ENCODE measurements at places on chromosomes 11 and 22. TPM values are rescaled to one million over a fixed set of nuclear protein-coding genes. Genes with fewer than 3 reads are reported as not detected.

CREB3L1 gene
- 2.0 TPM for total RNA-seq

DNA sequence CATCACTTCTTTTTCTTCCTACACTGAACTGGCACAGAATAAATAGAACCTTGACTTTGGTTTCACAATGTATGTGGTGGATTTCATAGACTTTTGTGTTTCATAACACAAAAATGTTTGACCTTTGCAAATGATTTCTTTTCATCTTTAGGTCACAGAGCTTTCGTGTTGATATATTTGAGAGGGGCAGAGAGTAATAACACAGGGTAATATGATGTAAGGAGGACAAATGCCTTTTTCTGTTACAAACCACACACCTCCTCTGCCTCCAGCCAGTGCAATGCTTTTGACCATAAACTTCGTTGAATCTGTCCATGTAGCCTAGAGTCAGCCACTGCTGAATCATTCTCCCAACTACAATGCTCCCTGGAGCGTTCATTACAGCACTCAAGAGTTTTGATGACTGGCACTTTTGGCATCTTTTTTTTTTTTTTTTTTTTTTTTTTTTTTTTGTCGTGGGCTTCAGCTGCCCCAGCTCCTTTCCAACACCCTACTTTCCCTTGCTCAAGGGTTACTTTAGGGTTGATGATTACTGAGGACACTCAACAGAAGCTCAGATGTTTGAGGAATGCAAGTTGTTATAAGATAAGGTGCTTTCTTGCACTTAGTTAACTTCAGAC is 11.4 kb upstream of the CAT start:
- no peaks in the 10 kb centered on the region for H3K27me3 ChIP-seq
- H3K4me3 ChIP-seq: no peak overlapping the region
- H3K27ac ChIP-seq: no peak overlapping the region
- no peak for DNase-seq
- no peaks in the 10 kb centered on the region for H3K36me3 ChIP-seq

GRCh38 chr11:123564221-123564620 is 90.2 kb downstream of the SCN3B start:
- DNase-seq: no peak
- no peaks in the 10 kb centered on the region for H3K27me3 ChIP-seq
- no peak overlapping the region for H3K4me3 ChIP-seq
- no peaks in the 10 kb centered on the region for H3K36me3 ChIP-seq

DEFB131B gene
- total RNA-seq: not detected

UBQLN3 gene
- 0.32 TPM for total RNA-seq

DNA sequence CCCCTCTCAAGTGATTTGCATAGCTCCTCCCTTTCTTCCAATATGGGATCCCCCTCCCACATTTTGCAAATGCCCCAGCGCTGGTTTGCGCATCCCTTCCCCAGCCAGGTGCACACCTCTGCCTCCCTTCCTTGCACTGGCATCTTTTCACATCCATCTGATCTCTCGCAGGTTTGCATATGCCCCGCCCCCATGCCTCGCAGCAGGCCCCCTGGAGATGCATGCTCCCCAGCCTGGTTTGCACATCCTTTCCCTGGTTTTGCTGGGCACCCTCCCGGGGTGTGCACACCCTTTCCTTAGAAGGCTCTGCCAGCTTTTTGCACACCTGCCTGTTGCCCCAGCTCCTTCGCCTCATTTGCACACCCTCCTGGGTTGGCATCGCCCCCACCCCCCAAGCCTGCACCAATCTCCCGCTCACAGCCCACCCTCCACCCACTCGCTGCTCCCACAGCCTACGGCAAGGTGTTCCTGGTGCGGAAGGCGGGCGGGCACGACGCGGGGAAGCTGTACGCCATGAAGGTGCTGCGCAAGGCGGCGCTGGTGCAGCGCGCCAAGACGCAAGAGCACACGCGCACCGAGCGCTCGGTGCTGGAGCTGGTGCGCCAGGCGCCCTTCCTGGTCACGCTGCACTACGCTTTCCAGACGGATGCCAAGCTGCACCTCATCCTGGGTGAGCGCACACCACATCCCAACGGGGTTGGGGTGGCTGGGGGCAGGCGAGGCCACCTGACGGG is 917 bp downstream of the RPS6KA4 start:
- H3K4me3 ChIP-seq: peak overlapping the region; percentile 81
- no peaks in the 10 kb centered on the region for H3K27me3 ChIP-seq
- H3K27ac ChIP-seq: peak overlapping the region; percentile 88
- DNase-seq: no peak
- no peaks in the 10 kb centered on the region for H3K36me3 ChIP-seq

DNA sequence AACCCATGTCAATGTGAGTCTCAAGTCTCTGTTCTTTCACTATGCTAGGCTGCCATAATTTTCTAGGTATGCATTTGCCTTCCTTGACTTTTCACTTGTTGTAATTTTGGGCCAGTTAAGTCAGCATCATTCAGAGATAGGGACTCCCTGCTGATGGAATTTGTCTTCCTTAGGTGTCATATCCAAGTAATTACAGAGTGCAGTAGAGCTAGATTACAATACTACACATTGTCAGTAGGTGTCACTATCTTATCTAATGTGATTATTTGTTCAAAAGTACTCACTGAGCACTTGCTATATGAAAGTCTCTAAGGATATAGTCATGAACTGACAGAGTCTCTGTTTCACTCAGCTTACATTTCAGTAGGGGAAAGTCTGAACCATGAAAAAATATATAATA is 25.0 kb upstream of the SYN3 start:
- H3K27ac ChIP-seq: no peak overlapping the region
- H3K4me1 ChIP-seq: no peaks in the 10 kb centered on the region
- no peak overlapping the region for H3K4me3 ChIP-seq
- no peaks in the 10 kb centered on the region for H3K36me3 ChIP-seq

GRCh38 chr11:3959015-3959902 is 103.8 kb downstream of the STIM1 start:
- H3K36me3 ChIP-seq: no peaks in the 10 kb centered on the region
- H3K4me1 ChIP-seq: peaks cover 10% of the 10 kb centered on the region
- no peaks in the 10 kb centered on the region for H3K27me3 ChIP-seq
- no peak overlapping the region for H3K27ac ChIP-seq
- H3K4me3 ChIP-seq: no peak overlapping the region

- H3K4me1 ChIP-seq: peaks cover 22% of the 10 kb centered on the region
- no peaks in the 10 kb centered on the region for H3K27me3 ChIP-seq
- H3K36me3 ChIP-seq: no peaks in the 10 kb centered on the region
- no peak overlapping the region for H3K4me3 ChIP-seq
- no peak overlapping the region for H3K27ac ChIP-seq
Observed at GRCh38 chr22:19827341-19828034, 27.2 kb downstream of the GNB1L start.

Measured in breast epithelium (tissue), 4 donors.